GM23338 (cell line): ENCODE measurements at places on chromosomes 7 and 10. TPM values are rescaled to one million over a fixed set of nuclear protein-coding genes. Genes with fewer than 3 reads are reported as not detected.

DNA sequence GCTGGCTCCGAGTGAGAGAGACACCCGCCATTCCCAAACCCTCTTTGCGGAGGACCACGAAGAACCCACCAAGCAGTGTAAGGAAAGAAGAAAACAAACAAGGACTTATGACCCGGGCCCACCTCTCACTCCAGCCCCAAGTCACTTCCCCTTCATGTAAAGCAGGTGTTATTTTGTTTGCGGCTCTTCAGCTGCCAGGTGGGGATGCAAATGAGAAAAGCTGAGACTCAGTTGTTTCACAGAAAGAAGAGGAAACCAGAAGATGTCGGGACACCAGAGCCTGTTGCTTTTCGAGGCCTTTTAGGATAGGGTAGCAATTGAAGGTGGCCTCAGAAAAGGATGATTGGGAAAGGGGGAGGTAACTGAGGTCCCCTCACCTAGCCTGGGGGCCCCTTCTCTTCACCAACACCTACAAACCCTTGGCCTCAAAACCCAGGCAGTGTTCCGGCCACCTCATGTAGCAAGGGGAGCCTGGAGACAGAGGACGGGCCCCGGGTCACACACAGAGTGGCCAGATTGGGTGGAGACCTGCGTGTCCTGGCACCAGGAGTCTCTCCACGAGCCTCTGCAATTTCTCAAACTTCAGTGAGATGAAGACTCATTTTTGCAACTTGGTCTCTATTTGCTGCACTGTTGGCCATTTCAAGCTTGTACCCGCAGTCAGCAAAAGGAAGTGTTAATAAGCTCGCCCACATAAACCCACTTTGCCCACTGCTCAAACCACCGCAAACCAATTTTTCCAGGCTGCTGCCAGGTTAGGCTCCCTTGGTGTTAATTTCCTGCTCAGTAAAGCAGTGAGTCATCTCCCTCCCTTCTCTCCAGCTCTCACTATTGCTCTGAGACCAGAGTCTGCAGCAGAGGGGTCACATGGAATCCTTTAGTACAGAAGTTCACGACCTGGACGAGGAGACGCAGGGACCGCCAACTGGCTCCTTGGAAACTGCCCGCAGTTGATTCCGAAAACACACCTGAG lies 45.5 kb downstream of the AOC1 start:
- no peak for DNase-seq

- peak; percentile 51 for DNase-seq
Measured at GRCh38 chr7:39153647-39154046, 175.9 kb downstream of the POU6F2 start.

- DNase-seq = no peak
Measured at GRCh38 chr7:128221929-128222403, 19.1 kb upstream of the LEP start.

DNA sequence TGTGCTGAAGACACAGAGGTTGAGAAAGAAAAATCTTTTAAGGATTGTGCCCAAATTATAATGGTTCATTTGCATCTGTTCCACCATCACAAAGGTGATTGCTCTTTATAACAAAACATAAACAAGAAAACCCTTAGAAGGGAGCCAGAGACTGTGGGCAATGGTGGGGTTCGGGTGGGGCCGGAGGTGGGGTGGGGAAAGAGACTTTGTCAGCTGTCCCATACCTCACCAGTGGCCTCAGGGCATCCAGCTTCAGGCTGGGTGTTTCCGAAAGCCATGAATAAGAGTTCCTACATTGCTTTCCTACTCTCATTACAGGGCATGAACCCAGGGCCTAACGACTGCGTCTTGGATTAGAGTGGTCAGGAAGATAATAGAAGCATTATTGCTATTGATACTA lies 227.9 kb downstream of the PHTF2 start:
- DNase-seq = no peak

- DNase-seq = no peak
Measured at GRCh38 chr7:305410-306151, 15.6 kb downstream of the FOXL3 start.

DNA sequence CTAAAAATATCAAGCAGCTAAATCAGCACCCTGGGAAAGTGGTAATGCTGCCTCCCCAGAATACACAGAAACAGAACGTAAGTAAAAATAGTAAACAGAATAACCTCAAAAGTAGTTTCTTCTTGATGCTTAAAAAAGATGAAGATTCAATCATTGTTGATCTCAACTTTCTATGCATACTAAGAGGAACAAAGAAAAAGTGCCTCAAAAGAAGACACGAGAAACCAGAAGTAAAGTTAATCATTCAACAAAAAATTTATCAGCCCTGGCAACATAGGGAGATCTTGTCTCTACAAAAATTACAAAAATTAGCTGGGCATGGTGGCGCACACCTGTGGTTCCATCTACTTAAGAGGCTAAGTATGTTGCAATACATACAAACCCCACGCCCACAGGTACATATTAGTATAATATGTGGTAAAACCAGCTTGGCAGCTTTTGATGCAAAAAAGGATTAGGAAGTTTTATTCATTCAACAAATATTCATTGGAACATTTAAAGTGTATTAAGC lies 153.7 kb downstream of the NRBF2 start:
- no peak for DNase-seq

DNA sequence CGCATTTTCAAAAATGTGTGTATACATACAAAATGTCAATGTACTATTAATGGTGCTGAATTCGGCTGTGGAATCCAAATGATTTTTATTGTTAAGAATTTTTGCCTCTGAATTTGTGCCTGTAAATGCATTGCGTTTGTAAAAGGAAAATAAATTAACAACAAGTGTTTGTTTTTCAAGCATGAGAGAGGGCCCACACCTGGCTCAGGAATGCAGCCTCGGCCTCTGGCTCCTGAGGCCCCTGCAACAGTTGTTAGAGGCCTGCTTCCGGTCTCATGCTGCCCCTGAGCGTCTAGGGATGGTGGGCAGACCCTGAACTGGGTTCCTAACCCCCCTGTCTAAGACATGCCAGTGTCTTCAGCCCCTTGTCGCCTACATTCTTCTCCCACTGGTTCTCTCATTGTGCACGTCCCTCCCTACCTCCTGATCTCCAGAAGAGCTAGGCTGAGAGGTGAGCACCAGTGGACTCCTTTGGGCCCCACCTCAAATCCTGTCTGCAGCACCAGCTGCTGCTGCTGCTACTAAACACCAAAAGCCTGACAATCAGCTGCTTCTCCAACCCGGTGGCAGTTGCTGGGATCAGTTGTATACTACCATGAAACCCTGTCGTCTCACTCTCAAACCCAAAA lies 1.9 kb upstream of the BTBD16 start:
- peak; percentile 50 for DNase-seq

- no peak for DNase-seq
Measured at GRCh38 chr10:23040002-23040401, 55.4 kb upstream of the MSRB2 start.

DNA sequence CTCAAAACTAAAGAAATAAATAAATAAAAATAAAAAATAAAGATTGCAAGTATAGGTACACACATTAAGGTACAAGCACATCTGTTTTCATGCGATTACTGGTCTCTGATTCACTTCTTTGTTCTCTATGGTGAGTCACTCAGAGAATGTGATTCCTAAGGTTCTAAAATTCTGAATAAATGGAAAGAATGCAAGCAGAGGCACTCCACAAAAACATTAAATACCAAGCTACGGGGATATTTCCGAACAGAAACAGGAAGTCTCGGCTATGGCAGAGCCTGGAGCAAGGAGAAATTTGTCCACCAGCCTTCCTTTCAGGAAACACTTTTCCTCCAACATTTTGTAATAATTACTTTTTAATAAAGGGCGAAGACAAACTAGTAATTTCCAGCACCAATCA lies 1.4 kb downstream of the VOPP1 start:
- DNase-seq = no peak

DNA sequence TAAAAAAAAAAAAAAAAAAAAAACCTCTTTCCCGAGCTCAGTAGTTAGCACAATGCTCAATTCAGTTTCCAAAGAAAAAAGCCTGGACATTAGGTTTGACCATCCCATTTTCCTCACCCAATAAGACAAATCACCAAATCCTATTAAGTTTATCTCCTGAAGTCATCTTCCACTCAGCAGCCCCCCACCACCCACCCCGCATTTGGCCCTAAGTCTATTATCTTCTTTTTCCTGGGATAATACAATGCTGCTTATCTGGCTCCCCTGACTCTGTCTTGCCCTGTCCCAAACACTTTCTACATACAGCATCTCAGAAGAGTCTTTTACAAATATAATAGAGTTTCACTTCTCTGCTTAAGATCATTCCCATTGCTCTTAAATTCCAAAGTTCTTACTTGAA lies 17.8 kb upstream of the LMOD2 start:
- no peak for DNase-seq

DNA sequence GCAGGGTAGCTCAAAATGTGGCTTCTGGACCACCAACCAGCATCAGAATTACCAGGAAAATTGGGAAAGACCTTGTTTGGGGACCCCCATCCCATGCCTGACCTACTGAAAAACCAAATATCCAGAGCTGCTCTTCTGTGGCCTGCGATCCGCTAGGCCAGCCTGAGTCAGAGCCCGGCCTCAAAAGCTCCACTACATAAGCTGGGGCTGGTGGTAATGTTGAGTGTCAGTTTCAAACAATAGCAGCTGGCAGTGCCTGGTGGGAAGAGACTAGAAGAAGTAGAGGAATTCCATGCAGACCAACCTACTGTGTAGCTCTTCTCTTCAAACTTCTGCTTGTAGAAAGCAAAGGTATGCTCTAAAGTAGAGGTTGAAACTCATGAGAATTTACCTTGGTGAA lies 52.0 kb downstream of the KLRG2 start:
- DNase-seq = no peak

DNA sequence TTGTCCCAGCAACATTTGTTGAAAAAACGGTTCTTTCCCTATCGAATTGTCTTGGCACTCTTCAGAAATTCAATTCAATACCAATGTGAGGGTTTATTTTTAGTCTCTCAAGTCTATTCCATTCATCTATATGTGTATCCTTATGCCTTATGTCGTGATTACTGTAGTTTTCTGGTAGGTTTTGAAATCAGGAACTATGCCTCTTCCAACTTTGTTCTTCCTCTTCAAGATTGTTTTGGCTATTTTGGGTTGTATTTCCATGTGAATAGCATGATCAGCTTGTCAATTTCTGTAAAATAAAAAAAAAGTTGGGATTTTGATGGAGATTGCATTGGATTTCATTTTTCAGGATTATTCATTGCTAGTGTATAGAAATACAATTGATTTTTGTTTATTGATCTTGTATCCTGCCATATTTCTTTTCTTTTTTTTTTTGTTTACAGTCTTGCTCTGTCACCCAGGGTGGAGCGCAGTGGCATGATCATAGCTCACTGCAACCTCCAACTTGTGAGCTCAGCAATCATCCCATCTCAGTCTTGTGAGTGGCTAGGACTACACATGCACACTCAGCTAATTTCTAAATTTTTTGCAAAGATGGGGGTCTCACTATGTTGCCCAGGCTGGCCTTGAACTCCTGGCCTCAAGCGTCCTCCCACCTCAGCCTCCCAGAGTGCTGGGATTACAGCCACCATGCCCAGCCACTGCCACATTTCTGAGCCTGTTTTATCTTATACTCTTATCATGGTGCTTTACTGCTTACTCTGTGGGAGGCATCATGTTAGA lies 46.2 kb upstream of the MKLN1 start:
- no peak for DNase-seq

DNA sequence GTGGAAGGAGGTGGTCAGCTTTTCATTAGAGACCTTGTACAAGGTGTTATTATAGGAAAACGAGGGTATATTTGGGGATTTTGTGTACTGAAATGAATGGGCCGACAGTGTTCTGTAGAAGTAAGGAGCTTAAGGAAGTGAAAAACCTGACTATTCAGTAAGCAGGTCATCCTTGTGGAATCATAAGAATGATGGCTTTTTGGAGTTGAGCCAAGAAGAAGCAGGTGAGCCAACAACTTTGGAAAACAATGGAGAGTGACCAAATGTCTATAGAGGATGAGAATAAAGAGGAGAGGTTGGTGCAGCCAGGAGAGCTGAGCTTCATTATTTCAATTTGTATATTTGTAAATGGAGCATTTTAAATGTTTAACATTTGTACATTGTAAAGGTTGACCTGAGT lies 595.7 kb downstream of the CCSER2 start:
- DNase-seq = no peak

DNA sequence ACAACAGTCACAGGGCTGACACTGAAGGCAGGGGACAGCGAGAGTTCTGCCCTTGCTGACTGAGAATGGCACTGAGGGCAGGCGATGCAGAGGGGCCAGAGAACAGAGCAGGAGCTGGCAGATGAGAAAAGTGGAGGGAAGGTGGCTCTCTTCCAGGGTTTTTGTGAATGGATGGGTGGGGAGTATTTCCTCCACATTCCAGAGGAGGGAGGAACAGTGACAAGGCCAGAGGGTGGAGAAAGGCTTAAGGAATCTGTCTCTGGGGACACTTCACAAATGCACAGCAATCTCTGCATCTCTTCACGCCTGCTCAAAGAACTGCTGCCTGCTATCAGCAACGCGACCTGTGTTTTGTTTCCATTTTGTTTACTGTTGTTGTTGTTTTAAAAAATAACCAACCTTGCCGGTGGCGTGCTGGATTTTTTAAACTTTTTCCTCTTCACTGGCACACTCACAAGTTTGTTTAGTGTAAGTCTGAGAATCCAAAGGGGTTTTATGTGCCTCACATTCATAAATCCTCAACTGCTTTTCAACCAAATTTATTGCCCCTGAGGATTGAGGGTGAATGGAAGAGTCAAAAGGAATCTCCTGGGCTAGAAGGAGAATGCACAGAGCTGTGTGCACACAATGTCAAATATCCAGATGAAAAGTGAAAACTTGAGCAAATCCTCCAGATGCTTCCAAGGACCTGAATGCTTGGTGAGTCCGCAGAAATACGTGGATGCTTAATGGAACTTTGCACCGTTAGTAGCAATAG lies 129.3 kb downstream of the GLI3 start:
- DNase-seq = peak; percentile 89

DNA sequence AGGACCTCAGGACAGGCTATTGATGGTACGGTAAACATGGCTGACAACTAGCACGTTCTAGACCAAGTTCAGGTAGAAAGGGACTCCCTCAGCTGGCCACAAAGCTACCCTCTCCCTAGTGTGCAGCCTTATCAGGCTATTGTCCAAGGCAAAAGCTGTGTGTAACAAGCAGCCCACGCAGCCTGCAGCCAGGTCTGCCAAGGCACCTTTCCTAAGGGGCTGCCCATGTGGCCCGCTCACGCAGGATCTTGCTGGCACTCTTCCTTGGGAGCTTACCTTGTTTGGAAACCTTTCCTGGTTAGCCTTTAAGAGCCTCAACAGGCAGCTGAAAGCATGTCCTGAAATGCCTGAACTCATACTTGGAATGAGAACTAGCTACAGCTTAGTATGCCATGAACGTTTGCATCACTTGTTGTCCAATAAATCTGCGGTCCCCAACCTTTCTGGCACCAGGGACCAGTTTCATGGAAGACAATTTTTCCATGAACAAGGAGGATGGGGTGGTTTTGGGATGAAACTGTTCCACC lies 51.7 kb downstream of the SYPL1 start:
- DNase-seq = no peak

- no peak for DNase-seq
Measured at GRCh38 chr7:44618753-44619152, 12.3 kb downstream of the OGDH start.

- DNase-seq = no peak
Measured at GRCh38 chr10:72106154-72106849, 18.0 kb upstream of the SPOCK2 start.

The MRLN gene
- total RNA-seq = not detected in 2 replicates

The AEBP1 gene
- 36.7 and 42.0 TPM in 2 replicates for total RNA-seq

The BAIAP2L1 gene
- total RNA-seq = 37.2 and 38.3 TPM in 2 replicates
